Activated CD4-positive, alpha-beta T cell treated with anti-CD3 and anti-CD28 coated beads for 24 hours (primary cell): ENCODE measurements at places on chromosomes 2 and 18.

GRCh38 chr2:45223531-45223930 is 214.3 kb upstream of the SIX2 start:
- no peak for DNase-seq

GRCh38 chr2:174535083-174535482 is 48.3 kb upstream of the GPR155 start:
- no peak for DNase-seq

DNA sequence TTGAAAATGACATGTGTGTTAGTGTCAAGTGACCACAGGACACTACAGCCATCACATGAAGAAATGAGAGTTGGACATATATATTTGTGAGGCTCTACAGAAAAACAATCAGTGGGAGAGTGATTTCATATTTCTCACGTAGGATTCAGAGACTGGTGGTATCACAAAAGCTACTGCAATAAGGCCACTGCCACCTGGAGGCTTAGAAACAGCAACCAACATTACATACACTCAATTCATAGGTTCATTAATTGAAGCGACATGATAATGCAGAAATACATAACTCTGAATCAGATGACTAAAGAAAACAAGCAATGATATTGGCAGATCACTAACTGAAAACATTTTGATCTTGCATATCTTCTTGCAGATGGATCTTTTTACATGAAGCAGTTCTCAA is 248.1 kb upstream of the KLHL14 start:
- DNase-seq: no peak

DNA sequence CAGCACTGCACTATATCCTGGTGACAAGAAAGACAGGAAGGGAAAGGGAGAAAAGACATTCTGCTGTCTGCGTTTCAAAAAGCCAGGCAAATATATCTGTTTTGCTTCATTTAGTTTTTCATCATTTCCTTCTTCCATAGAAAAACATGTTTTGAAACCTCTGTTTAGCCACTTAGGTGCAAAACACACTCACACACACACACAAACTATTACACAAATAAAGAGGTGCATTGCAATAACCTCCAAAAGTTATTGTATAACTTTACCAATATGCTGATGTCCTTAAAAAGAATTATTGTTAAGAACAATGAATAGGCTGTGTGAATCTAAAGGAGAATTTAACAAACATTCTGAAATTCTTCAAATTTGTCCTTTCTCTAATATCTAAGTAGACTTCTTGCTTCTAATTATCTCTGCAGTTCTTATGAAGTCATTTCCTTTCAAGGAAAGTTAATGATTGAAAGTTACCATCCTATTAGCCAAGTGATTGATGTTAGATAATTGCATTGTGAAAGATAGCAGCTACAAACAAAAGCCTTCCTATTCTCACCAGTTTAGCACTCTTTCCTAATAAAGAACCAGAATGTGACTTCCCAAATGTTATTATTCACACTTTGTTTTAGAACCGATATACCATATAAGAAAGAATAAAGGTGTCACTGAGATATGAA is 516.7 kb downstream of the KCNJ3 start:
- no peak for DNase-seq

DNA sequence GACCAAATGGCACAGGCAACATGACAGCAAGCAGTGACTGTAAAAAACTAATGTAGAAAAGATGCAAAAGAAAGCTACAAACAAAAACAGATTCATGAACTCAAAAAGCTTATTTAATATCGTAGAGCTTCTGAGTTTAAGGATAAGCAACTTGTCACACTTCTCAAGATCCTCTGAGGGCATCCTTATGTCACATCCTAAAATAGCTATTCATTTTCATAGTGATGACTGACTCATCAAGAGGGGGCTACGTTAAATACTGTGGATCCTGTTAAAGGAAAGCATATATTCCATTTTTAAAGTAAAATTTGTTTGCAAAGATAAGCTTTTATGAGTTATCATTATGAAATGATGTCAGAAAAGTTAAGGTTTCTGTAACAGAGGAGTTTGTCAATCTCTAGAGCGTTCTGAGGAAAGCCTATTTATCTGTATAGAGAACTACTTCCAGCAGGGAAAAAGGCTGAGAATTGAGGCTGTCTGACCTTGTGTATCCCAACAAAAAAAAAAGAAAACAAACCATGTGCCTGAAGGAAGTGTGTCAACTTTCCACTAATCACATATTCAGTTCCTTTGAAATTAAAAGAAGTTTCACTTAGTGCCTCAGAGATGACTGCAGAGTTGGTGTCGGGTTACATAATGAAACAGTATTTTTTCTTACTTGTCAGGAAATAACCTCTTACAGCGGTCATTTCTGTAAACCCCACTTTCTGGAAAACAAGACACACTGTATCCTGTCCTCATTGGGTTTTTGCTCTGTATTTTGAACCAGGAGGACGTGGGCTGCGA is 115.5 kb downstream of the ESCO1 start:
- no peak for DNase-seq

- no peak for DNase-seq
Measured at GRCh38 chr2:6111781-6112261, 419.6 kb downstream of the SOX11 start.

- DNase-seq: no peak
Measured at GRCh38 chr18:48902856-48903601, 47.7 kb downstream of the SMAD7 start.

GRCh38 chr2:75896779-75897366 is 186.2 kb upstream of the GCFC2 start:
- no peak for DNase-seq

DNA sequence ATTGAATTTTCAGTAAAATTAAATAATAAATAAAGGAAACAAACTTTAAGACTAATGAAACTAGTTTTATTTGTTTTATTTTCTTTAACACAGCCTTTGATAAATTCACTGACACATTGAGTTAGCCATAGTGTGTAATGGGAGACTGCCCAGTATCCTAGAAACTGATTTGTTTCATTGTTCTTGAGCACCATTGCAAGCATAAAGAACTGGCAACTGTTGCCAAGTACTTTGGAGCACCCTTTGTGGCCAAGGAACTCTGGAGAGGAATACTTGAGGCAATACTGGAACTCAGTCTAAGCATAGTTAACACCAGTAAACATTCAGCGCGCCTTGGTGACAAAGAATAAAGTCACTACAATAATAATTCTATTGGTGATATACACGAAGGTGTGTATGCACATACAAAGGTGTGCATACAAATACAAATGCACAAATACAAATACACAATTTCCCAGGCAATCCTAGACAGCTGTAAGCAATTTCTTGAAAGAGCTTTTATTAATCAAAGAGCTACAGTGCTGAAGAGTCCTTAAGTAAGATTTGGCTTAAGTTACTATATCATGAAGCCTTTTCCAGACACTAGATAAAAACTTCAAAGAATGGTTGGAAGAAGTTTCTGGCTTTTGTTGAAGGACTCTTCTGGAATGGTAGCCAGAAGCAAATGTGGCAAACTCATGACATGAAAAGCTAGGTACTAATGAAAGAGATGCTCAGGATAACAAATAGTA is 1371.2 kb downstream of the LRP1B start:
- DNase-seq: no peak

- DNase-seq: no peak
Measured at GRCh38 chr2:128599700-128600099, 281.0 kb upstream of the HS6ST1 start.

DNA sequence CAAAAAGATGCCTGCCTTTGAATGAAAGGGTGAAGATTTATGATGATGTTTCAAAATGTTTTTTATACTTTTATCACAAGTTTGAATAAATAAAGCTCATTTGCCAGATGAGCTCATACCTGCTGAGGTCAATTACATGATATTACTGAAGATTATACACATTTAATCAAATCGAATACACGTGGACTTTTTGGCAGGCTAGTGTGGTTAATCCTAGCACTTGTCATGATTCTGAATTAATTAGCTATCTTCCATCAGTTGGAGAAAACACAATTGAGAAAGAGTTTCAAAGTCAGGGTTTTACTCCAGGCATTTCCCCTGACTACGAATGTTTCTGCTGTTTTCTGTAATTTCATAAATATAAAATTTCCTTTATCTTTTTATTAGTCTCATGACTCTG is 54.4 kb downstream of the LRPPRC start:
- DNase-seq: no peak

DNA sequence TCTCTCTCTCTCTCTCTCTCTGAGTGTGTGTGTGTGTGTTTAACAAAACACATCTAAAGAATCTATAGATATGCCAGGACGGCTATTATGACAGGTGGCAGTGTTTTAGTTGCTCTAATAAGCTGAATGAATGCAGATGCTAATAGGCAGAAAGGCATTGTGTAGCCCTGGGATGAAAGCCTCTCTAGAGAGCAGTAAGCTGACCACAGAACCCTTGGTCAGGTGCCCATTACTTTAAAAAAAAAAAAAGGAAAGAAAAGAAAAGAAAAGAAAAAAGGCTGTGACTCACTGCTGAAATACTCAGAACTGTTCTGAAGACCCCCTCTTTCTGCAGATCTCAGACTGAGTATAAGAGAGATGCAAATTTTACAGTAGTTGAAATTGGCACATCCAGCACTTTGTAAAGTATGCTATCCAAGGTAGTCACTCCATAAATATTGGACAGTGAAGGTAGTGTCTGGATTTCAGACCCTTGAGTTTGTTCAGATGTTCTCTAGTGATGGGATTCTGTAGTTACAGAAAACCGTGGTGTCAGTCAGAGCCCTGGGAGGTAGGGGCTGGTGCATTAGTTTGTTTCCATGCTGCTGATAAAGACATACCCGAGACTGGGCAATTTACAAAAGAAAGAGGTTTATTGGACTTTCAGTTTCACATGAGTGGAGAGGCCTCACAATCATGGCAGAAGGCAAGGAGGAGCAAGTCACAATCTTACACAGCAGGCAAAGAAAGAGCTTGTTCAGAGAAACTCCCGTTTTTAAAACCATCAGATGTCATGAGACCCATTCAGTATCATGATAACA is 30.9 kb downstream of the OSBPL6 start:
- DNase-seq: no peak

DNA sequence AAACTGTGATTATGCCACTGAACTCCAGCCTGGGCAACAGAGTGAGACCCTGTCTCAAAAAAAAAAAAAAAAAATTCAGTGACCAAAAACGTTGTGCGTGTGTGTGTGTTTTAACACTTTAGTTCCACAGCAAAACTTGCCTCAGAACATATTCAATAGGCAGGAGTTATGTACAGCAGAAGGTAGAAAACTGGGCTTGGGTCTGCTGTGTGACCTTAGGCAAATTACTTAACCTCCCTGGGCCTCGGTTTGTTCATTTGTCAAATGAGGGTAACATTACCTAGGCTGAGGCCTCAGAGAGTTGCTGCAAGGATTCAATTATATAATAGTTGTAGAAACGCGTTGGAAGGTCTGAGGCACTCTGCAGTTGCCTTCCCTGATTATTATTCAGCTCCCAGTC is 10.3 kb upstream of the SCG2 start:
- DNase-seq: no peak

GRCh38 chr2:101883860-101884259 is 107.9 kb upstream of the IL1R2 start:
- DNase-seq: peak; percentile 43

DNA sequence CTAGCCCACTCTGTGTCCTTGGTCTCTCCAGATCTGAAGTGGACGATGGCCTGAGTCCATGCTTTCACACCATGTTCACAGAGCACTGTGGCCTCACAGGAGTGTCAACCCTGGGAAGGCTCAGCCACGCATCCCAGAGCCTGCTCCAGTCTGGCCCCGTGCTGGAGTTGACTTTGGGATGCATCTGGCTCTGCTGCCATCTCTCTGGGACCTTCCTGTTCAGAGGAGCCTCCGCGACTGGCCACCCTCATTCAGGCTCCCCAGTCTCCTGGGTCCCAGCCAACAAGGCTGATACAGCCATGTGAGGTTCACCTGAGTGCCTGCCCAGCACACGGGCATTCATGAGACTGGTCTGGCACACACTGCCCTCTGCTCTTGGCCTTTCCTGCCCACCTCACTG is 199.7 kb upstream of the RAB6C start:
- DNase-seq: no peak

GRCh38 chr2:236843161-236843968 is 242.3 kb upstream of the COPS8 start:
- no peak for DNase-seq

DNA sequence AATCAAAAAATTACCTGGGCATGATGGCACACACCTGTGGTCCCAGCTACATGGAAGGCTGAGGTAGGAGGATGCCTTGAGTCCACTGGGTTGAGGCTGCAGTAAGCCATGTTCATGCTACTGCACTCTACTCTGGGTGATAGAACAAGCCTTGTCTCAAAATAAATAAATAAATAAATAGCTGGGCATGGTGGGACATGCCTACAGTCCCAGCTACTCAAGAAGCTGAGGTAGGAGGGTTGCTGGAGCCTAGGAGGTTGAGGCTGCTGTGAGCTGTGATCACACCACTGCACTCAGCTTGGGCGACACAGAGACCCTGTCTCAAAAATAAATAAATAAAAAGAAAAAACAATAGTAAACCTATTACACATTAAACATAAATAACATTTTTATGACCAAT is 3.0 kb downstream of the AP1S3 start:
- no peak for DNase-seq

- DNase-seq: no peak
Measured at GRCh38 chr2:136251197-136251884, 133.4 kb upstream of the CXCR4 start.

DNA sequence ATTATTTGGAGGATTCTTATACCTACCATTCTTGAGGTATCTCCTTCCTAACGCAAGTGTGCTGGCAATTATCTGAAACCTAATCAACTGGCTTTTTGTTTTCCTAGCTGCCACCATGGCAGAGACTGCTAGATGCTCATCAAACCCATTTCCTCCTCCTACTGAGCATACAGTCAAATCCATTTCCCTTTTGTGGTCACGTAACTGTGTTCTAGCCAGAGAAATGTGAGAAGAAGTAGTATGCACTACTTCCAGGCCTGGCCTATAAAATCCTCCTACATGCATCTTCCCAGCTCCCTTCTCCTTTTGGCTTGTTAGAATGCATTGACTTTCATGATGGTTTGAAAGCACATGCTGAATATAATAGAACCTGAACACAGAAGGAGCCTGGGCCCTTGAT is 494.1 kb upstream of the MEIS1 start:
- no peak for DNase-seq

DNA sequence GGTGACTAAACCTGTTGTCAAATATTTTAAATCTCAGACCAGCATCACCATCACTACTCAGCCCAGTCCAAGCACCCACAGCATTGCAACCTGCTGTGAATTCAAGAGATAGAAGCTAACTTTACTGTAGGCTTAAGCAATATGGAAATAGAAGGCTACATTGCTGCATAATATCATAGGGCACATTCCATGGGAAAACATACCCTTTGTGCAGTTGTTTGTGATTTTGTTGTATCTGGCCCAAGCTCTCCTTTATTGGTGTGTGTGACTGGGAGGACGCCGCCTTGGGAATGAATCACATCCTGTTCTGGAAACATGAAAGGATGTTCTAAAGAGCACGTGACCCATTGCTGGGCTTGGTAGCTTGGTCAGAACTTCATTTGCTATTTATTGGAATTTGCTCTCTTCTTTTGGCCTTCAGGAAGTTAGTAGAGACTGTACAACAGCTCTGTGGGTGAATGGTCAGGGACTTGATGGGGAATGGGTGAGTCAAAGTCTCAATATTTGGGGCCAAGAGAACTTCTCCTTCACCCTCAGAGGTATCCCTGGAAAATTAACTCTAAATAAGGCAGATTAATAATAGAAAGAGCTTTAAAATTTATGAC is 106.8 kb upstream of the SERPINE2 start:
- DNase-seq: no peak

GRCh38 chr2:26521913-26522180 is 43.9 kb upstream of the OTOF start:
- no peak for DNase-seq

GRCh38 chr2:25363733-25364132 is 22.0 kb upstream of the DNMT3A start:
- no peak for DNase-seq
